Fibroblast of lung (primary cell): ENCODE measurements at places on chromosomes 13 and 19. TPM values are rescaled to one million over a fixed set of nuclear protein-coding genes. Genes with fewer than 3 reads are reported as not detected.

HIF3A gene
- 0.77 and 1.5 TPM in 2 replicates for total RNA-seq

SCAMP4 gene
- total RNA-seq, result 22.1 and 29.7 TPM in 2 replicates

ZNF493 gene
- 24.7 and 32.4 TPM in 2 replicates for total RNA-seq

PINLYP gene
- 7.2 and 14.7 TPM in 2 replicates for total RNA-seq

CD79A gene
- under 0.01 and 0.17 TPM in 2 replicates for total RNA-seq

MUC16 gene
- total RNA-seq, result not detected in 2 replicates

ZNF563 gene
- total RNA-seq, result 3.1 and 5.3 TPM in 2 replicates

AKAP8L gene
- total RNA-seq, result 61.1 and 87.0 TPM in 2 replicates

CD22 gene
- 1.2 TPM in 1 of 2 replicates, not detected in the other for total RNA-seq

COG6 gene
- total RNA-seq, result 24.4 and 28.9 TPM in 2 replicates

OVOL3 gene
- not detected in 2 replicates for total RNA-seq

FLT3 gene
- not detected in 2 replicates for total RNA-seq

STARD13 gene
- 16.2 and 44.6 TPM in 2 replicates for total RNA-seq

ZNF433 gene
- total RNA-seq, result 5.1 and 8.9 TPM in 2 replicates

EBI3 gene
- not detected in 2 replicates for total RNA-seq

LILRA1 gene
- not detected in 2 replicates for total RNA-seq
